H1 (cell line): ENCODE measurements at places on chromosomes 16 and 17. TPM values are rescaled to one million over a fixed set of nuclear protein-coding genes. Genes with fewer than 3 reads are reported as not detected.

Gene KATNB1
- total RNA-seq = 50.2 and 50.3 TPM in 2 replicates

Gene ATP2C2
- total RNA-seq = 2.8 and 3.6 TPM in 2 replicates

Gene CIBAR2
- total RNA-seq = not detected in 2 replicates

Gene PITPNM3
- total RNA-seq = 1.7 and 2.1 TPM in 2 replicates

Gene OR1F1
- total RNA-seq = 0.48 and 0.52 TPM in 2 replicates

Gene TEX19
- 0.38 and 0.54 TPM in 2 replicates for total RNA-seq

Gene RASD1
- total RNA-seq = 1.8 and 2.6 TPM in 2 replicates

Gene EXOC3L1
- 1.3 and 1.7 TPM in 2 replicates for total RNA-seq

- no peak for DNase-seq
Observed at GRCh38 chr17:33258296-33258695, 34.8 kb downstream of the ASIC2 start.

DNA sequence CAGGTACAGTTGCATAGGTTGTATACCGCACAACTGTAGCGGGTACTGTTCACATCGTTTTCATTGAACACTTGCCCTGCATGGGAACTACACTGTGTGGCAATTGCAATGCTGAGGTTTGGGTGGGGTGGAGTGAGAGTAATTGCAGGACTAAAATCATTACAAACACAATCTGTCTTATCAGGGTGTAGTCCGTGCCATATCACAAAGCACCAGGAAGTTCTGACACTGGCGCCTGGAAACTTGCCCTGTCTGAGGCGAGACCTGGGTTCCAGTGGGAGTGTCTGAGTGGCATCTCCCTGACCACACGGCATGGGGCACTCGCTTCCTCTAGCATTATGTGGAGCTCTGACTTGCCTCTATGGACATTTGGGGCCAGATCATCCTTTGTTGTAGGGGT is 153.4 kb downstream of the RGS9 start:
- DNase-seq = no peak

DNA sequence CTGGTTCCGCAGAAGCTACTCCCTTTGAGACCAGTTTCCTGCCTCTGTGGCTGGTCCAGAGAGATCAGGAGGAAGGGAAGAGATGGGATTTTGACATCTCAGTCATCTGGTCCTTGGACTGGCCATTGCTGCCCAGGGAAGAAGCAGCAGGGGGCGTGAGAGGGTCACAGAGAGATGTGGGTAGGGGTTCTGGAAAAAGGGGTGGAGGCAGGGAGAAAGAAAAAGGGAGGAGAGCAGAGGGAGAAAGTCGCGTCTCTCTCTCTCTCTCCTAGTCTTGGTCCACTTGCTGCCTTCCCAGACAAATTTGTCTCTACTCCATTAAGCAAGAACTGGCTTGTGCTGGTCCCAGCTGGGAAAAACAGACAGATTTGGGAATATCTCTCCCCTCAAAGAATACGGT is 4.4 kb downstream of the SHBG start:
- DNase-seq = peak; percentile 87

- DNase-seq = no peak
Observed at GRCh38 chr17:6195123-6195522, 124.9 kb downstream of the WSCD1 start.

DNA sequence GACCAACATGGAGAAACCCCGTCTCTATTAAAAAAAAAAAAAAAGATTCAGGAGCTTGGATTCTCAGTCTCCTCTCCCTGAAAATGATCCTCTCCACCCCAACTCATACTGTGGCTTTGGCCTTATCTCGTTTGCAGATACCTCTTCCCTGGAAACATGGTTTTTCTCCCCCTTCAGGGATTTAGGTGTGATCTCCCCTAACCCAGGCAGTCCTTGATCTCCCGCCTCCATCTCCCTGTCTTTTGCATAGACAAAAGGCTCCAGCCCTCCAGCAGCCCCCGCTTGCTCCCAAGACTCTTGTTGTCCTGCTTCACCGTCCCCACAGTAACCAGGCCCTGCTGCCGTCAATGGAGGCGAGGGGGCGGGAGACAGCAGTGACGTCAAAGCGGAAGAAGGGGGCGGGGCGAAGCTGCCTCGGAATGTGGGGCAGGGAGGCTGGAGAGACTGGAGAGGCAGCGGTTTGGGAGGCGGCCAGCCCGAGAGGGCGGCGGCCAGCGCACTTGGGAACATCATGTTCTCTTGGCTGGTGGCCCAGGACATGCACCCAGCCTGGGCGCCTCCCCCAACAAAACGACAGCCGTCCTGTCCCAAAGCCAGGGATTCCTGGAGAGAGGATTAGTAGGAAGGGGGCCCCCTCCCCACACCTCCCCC is 1.9 kb upstream of the PER1 start:
- DNase-seq = peak; percentile 99

DNA sequence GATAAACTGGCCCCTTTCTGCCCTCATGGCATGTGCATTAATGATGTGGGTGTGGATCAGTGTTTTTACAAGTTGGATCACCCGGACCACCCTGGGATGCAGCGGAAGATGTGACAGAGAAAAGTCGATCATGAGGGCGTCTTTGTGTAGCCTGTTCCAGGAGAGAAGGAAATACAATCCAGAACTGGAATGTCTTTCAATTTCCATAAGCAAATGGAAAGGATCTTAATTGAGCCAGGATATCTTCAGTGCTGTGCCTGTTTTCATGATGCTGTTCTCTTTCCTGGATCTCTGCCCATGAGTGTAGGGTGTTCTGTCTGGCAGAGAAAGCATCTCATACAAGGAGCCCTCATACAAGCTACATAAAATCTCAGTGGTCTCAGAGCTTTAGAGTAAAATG is 481.4 kb downstream of the XYLT1 start:
- DNase-seq = no peak

DNA sequence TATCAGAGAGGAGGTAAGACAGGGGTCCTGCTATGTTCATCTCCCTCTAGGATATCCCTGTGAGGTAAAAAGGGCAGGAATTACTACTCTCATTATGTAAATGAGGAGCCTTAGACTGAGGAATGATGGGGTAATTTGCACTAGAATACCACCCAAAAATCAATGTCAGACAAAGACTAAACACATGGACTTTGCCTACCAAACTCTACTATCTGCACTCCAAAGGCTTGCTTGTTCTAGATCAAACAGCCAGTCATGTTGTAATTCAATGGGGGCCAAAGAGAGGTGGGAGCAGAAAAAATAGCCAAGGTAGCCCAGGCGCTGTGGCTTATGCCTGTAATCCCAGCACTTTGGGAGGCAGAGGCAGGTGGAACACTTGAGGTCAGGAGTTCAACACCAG is 120.7 kb downstream of the LYRM1 start:
- no peak for DNase-seq

GRCh38 chr17:79990704-79991103 is 45.0 kb downstream of the TBC1D16 start:
- no peak for DNase-seq

DNA sequence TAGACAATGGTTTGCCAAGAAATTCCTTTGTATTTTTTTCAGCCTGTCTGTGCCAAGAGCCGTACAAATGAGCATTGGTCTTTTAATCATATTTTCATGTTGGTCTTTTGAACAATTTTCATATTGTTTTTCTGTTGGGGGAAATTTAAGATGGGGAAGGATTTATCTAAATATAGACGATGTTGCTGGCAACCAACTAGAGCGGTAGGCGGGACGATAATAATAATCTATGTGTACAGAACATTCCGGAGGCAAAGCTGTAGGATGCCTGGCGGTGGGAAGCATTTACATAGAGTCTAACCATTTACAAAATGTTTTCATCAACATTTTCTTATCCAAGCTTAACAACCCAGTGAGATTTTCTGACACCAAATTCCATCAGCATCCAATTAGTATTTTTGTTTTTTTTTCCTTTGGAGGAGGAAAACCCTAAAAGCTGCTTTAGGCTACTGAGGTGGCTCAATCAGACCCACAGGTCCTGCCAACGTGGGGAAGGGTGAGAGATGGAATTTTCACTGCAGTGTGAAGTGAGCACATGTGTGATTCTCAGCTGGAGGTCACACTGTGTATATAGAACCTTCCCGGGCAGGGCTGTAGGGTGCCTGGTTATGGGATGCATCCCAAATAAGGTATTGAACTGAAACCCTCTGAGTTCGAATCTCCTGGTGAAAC is 11.7 kb upstream of the SEC14L1 start:
- DNase-seq = no peak

DNA sequence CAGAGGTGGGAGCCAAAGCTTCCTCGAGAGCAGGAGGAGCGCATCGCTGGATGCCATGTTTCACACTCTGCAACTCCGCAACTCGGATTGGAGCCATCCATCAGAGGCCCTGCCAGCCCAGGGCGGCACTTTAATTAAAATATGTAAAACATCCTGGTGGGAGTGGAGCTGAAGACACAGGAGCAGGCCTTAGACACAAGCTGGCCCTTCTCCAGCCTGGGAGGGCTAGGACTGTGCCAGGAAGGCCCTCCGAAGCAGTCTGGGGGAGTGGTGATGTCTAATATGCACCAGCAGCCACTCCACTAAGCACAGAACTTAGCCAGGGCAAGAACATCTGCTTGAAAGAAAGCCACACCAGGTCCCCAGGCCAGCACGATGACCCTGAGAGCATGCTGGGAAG is 5.8 kb upstream of the CCDC182 start:
- DNase-seq = no peak

- DNase-seq = no peak
Observed at GRCh38 chr16:84758627-84759026, 58.8 kb downstream of the USP10 start.

GRCh38 chr17:50465171-50465570 is 3.5 kb downstream of the CHAD start:
- no peak for DNase-seq
